M059J (cell line): ENCODE measurements at places on chromosomes 2 and 18. TPM values are rescaled to one million over a fixed set of nuclear protein-coding genes. Genes with fewer than 3 reads are reported as not detected.

Gene RAB17
- 0.30 and 1.8 TPM in 2 replicates for total RNA-seq

Gene NTSR2
- total RNA-seq, result 0.12 TPM in 1 of 2 replicates, not detected in the other

Gene LYG2
- 0.84 TPM in 1 of 2 replicates, not detected in the other for total RNA-seq

- peak; percentile 94 for DNase-seq
These were observed 178.7 kb downstream of the EN1 start for GRCh38 chr2:118668431-118669424.

GRCh38 chr2:203282101-203282500 is 43.3 kb downstream of the CYP20A1 start:
- DNase-seq, result no peak

- no peak for DNase-seq
These were observed 108.1 kb downstream of the AQP4 start for GRCh38 chr18:26757263-26758019.
